ENCODE measurements at places on chromosomes 2 and 18.

GRCh38 chr2:220346919-220347318, 719.5 kb downstream of the SLC4A3 start:
- no peak for DNase-seq

- DNase-seq = no peak
These were observed 635 bp downstream of the SLC3A1 start for GRCh38 chr2:44275927-44276303.

DNA sequence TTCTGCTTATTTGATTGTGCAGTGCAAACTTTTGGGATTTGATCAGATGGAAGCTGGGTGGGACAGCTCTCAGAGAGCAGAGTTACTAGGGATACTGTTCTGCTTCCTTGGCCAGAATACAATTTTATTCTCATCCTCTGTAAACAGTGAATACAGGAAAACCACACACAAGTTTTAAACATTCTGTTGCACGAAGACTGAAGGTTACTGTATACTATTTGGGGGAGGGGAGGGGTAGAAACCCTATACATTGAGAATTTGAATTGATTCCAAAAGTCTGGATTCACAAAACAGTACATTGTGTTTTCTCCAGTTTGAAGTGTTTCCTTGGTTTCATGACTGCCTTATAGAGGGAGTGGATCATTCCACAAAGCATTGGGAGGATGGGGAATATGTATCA, 149.9 kb downstream of the SETBP1 start:
- DNase-seq = no peak

DNA sequence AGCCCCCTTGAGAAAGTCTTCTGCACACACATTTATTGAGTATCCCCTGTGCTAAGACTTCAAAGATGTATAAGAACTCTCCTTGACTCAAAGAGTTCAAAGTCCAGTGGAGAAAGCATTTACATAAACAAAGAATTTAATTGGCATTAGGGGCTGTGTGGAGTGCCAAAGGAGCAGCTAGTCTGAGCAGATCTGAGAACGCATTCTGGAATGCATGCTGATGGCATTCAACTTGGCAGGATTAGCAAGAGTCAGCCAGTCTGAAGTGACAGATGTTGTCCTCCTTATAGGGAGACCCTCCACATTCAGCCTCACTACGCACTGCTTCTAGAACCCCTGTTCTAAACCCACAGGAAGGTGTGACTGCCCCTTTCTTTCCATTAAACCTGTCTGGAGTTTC, 191.5 kb downstream of the RAD51AP2 start:
- no peak for DNase-seq

- no peak for DNase-seq
These were observed 163.4 kb downstream of the INHBB start for GRCh38 chr2:120509213-120509815.

GRCh38 chr18:56511996-56512395, 126.4 kb downstream of the TXNL1 start:
- no peak for DNase-seq

- peak; percentile 96 for DNase-seq
These were observed at the start of gene NCOA1 for GRCh38 chr2:24490690-24491541. NCOA1 (plus strand) TSS chr2:24491254; CDS start chr2:24658678, 167,424 bp downstream.

GRCh38 chr2:50769406-50770181, 262.3 kb downstream of the NRXN1 start:
- DNase-seq = no peak

DNA sequence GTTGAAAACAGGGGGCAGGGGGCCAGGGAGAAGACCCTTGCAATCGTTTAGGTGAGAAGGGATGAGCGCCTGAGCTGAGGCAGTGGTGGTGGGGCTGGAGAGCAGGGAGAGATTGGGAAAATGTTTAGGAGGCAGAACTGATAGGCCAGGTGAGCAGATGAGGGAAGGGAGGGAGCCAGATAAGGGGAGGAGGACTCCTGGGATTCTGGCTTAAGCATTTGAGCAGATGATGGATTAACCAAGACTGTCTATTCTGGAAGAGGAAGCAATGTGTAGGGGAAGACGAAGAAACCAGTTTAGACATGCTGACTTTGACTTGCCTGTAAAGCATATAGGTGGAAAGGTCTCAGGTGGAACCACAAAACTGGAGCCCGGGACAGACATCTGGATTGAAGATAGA, 49.9 kb upstream of the ASPRV1 start:
- no peak for DNase-seq

DNA sequence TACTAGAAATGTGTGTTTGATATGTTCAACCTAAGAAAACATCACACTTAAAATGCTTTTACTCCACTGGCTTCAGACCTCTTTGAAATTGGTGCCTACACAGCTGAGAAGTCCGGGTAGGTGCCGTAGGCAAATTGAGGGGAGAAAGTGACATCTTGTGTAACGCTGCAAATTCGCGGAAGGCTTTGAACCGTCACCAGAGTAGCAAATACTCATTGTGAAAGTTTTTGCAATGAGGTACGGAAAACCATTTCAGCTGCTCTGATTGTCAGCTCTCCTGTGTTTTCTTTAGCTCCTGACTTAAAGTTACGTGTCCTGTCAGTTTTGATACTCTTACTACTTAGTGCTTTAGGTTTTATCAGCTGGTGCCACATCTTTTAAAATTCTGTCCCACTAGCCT, 224.5 kb downstream of the FAM210A start:
- no peak for DNase-seq

DNA sequence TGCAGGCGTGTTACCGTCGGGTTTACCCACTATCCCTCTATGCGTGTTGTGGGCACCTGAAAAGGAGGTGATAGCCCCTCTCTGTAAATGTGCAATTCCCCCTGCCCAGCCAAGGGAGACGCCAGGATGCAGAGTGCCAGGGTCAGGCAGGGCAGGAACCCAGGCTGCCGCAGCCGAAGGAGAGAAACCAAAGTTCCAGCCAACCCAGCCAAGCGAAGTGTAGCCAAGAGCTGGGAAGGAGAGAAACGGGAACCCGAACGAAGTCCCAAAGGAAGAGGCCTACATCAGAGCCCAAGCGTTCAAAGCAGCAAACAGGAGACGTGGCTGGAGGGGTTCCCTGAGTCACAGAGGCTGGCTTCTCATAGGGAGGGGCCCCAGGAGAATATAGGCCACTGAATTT, 24.2 kb upstream of the SPR start:
- no peak for DNase-seq

DNA sequence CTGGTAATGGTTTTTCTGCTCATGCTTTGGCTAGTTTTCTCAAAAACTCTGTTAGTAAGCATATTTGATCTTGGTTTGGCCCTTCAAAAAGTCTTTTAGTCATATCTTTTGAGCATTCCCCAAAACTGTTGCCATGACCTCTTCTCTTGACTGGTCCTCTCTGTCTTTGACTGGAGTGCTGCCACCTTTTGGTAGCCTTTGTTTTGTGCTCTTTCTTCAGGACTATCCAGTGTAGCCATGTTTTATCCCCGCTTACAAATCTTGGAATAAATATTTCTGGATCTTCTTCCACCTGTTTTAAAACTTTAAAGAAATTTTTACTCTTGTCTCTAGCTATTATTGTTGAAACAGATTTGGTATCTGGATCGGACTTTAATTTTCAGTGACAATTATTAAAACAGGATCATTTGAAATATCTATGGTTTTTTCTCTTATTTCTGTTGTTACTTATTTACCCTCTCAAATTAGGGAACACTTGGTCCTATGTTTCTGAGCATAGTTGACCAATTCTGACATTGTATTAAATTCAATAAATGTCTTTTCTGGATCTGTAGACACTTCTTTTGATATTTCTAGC, 965 bp upstream of the ELOA2 start:
- no peak for DNase-seq

GRCh38 chr2:197184959-197185586, 125.5 kb downstream of the ANKRD44 start:
- peak; percentile 53 for DNase-seq

DNA sequence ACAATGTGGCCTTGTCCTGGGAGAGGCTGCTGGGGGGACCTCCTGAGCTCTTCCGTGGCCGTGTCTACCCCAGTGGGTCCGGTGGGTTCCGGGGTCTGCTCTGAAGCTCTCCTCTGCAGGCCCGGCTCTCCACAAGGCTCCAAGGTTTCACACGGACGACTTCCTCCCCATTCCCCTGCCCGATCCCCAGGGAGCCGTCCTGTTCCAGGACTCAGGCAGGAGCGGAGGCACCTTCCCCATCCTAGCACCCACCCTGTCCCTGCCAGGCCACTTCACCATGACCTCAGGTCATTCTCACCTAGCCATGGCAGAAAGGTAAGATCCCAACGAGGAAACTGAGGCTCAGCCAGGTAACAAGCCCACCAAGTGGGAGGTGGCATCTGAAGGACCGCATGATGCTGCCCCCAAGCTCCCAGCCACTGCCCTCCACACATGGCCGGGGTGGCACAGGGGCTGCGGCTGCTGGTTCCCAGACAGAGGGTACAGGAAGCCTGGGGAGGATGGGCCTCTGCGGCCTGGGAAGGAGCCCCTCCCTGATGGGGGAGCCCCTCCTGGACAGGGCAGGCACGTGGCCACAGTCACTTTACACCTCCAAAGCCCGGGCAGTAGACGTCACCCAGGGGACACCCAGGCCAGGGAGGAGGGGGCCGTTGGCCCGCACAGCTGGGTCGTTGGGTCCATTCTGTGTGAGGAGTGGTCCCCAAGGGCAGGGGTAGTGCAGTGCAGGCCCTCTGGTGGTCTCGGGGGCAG, 274.0 kb downstream of the NDUFA10 start:
- no peak for DNase-seq

DNA sequence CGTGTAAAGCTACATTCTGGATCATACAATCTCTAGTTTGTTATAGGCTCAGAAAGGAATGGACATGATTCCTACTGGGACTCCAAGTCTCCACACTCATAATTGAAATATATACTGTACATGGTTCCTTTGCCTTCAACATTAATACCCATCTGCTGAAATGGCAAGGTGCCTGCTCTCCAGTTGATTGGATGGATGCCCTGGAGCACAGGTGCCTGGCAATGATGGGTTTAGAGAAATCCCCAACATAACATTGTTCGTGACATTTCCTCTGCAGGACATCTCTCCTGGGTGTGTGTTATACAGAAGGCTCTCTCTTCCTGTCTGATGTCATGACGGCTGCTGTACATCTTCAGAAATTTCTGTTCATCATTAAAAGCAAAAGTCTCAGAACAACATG, 449.7 kb upstream of the CWC22 start:
- no peak for DNase-seq

DNA sequence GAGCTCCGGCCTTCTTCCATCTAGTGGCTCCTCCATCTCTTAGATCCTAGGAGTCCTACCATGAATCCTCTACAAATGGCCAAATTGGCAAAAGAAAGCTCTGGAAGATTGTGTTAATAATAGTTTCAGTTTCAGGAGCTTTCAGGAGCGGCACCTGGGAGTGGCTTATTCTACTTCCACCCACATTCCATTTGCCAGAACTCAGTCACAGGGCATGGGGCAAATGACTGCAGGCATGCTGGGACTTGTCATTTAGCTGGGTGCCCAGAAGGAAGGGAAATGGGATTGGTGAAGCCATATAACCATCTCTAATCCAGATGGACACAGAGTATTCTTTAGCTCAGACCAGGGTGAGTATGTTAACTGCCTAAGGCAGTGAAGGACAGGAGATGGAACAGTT, 3.6 kb upstream of the LRATD1 start:
- no peak for DNase-seq

- no peak for DNase-seq
These were observed 448 bp downstream of the IMPA2 start for GRCh38 chr18:11981543-11982366.

All from upper lobe of left lung (tissue), 6 donors.